T1000 (cell line): ENCODE measurements at places on chromosomes 5 and 9.

DNA sequence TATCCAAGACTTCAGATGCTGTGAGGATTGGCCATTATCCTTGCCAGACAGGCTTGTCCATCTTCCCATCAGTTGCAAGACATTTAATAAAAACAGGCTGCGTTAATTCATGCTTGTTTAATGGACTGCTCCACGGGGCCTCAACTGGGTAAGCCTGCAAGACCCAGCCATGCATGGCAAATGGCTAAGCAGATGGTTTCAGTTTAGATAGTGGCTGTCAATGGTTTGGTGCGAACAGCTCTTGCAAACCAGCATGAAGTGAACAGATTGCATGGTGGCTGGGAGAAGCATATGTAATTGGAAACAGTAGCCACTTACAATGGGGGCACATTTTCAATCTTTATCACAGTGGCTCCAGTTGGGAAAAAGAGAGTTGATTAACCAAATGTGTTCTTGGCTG is 628.2 kb upstream of the KLF4 start:
- DNase-seq: no peak

GRCh38 chr5:171023508-171023907 is 161.7 kb downstream of the RANBP17 start:
- DNase-seq: no peak

DNA sequence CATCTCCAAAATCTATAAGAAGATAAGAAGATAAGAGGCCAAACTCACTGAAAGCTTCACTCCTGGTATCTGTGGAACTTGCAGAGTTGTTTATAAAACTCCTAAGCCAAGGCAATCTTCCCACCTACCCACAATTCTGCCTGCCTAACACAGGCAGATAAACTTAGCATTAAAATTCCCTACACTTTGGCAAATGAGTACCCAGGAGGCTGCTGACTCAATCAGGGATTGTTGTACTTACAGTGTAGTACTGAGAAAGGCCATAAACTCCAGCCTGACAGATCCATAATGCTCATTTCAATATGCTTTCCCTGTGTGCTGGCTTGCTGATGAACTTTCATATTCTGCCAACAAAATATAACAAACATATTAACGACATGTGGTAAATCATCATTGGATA is 725.2 kb downstream of the BRINP1 start:
- DNase-seq: no peak

DNA sequence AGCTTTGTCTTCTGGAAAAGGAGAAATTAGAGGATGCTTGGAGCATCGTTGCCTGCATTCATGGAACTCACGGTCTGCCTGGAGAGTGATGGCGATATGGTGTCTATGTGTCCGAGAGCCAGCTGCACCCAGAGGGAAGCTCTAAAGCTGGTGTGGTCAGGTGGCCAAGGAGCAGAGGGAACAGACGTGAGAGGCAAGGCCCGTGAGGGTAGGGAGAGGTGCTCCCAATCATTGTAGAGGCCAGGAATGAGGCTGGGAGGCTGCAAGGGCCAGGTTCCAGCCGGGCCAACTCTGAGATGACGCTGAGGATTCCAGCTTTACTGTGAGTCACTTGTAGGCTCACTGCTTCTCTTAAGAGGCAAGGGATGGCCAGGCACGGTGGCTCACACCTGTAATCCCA is 7.6 kb downstream of the FGD3 start:
- no peak for DNase-seq

DNA sequence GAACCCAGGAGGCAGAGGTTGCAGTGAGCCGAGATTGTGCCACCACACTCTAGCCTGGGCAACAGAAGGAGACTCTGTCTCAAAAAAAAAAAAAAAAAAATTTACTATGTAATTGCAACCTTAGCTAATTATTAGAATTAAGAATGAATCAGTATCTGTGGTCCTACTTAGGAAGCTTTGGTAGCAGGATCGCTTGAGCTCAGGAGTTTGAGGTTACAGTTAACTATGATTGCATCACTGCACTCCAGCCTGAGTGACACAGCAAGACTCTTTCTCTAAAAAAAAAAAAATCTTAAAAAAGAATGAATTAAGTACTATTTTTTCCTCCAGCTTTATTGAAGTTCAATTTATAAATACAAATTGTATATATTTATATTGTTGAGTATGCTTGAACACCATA is 16.7 kb downstream of the NDUFAF2 start:
- DNase-seq: no peak

DNA sequence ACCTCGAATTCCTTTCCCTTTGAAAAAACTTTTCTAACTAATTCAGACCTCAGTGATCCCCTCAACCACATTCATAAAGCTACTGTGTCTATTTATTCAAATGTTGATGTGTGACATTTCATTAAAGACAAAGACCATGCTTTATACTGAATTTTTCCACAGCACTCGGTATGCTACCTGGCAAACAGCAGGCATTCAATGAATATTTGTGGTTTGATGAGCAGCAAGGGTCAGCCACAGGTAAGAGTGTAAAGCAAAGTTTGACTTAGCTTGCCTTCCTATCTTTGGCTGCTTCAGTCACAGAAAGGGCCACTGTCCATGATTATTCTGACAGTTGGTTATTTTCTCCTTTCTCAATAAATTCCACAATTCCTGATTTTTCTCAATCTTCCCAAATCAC is 5.1 kb upstream of the CDC42SE2 start:
- DNase-seq: no peak

GRCh38 chr9:90499761-90500160 is 142.9 kb downstream of the DIRAS2 start:
- DNase-seq: no peak

- DNase-seq: no peak
Measured at GRCh38 chr9:135075234-135076142, 12.0 kb upstream of the OLFM1 start.

GRCh38 chr5:155616779-155617392 is 603.3 kb downstream of the KIF4B start:
- no peak for DNase-seq

DNA sequence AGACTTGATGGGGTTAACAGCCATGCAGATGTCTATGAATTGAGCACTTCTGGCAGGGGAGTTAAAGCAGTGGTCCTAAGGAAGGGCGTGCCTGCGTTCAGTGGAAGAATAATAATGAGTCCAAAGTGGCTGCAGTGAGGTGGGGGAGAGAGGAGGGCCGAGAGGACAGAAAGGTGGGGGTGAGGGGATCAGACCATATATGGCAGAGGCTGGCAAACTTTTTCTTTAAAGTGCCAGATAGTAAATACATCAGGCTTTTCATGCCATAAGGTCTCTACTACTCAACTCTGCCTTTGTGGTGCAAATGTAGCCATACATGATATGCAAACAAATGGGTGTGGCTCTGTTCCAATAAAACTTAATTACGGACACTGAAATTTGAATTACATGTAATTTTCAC is 77.1 kb downstream of the STRBP start:
- DNase-seq: no peak

DNA sequence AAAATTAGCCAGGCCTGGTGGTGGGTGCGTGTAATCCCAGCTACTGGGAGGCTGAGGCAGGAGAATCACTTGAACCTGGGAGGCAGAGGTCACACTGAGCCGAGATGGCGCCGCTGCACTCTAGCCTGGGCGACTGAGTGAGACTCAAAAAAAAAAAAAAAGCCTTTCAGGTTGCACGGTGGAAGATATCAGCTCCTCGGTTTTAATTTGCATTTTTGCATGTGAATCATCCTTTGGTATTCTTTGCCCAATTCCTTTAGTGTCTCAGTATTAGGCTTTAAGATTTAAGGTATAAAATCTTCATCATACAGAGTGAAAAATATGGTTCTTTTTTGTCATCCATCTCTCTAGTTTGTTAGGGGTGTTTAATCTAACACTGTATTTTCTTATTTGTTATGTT is 173.6 kb upstream of the S1PR3 start:
- no peak for DNase-seq

DNA sequence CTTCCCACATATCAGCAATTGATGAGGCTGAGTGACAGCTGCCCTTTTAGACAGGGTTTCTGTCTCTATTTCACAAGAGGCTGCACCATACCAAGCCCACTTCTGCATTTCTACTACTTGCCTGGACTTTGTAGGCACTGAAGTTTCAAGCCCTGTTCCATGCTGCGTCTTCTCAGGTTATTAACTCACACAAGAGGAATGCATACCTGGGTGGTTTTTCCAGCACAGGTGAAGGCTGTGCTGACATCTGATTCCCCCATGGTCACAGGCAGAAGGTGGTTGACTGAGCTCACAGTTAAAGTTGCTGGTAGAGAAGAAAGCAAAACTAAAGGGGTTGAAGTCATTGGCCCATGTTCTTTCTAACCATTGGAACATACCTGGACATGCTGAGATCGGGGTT is 86.6 kb downstream of the MAMDC2 start:
- no peak for DNase-seq
